ENCODE measurements at places on chromosomes 5 and 9.

- DNase-seq, result no peak
Measured at GRCh38 chr9:115513148-115513547, 395.2 kb upstream of the TNC start.

DNA sequence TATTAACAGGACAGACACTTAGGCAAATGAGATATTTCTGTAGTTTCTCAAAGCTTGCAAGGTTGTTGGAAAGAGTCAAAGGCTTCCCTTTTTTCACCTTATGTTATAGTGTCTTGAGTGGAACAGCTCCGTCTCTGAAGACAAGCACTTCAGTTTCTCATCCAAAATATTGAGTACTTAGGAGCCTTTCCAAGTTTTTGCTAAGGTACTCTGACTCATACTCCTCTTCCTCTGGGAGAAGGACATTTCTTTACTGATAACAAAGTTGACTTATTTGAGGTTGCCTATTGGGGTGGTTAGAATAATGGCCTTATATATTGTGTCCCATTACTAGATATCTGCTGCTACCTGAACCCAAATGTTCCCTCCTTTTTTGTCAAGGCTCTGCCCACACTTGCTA, 869.6 kb downstream of the MAT2B start:
- no peak for DNase-seq

DNA sequence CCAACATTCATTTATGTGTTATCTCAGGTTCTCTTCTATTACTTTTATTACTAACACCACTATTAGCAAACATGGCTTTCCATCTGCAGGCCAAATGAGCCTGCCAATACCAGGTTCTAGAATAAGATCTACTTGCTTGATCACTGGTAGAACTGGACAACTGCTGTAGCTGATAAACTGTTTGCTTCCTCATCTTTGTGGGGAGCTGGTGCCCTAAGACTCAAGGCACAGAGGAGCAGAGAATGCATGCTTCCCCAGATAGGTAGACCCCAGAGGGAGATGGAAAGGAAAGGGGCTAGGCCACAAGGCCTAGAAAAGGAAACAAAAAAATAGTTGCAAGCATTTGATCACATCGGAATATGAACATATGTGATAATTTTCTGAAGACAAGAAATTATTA, 30.7 kb upstream of the AUH start:
- DNase-seq, result no peak

DNA sequence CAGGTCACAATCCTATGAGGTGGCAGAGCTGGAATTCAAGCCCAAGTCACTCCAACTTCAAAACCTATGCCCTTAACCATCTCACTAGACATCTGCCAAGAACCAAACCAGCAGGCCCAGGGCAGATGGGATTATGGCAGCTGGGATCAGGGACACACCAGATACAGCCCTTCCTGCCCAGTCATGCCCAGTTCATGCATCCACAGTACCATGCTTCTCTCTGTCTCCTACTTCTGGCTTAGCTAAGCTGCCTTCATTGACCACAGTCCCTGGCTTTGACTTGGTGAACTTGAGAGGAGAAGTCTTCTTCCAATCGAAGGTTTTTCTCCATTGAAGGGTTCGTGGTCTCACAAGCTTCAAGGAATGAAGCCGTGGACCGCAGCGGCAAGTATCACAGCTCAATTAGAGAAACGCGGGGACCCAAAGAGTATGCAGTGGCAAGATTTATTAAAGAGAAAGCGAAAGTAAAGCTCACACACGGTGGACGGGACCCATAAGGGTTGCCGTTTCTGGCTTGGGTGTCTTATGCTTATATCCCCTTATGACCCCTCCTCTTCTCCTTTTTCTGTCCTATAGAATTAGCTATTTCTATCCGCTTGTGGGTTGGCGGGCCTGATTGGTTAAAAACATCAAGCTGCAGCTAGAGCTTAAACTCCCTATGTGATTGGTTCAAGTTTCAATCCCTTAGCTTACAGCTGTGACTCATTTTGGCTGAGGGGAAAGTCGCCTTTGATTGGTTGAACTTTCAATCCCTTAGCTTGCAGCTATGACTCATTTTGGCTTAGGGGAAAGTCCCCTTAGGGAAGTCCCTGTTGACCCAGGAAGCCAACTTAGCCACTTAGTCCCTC, 101.2 kb downstream of the TRIM36 start:
- DNase-seq, result peak; percentile 50

DNA sequence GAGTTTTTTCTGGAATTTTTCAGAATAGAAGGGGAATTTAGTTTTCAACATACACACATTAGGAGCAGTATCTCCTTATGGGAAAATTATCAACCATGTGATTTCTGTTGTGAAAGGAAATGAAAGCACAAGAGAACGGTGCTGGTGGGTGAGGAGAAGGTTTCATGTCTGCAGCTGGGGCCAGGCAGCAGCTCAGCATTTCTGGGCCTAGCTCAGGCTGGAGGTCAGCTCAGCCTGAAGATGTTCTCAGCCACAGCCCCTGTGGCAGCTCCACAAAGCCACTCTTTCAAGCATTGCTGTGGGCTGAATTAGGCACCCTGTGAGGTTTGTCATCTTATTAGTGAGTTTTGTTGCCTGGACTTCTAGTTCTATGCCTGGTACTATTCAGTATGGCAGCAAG, 90.3 kb downstream of the DIRAS2 start:
- DNase-seq, result no peak

DNA sequence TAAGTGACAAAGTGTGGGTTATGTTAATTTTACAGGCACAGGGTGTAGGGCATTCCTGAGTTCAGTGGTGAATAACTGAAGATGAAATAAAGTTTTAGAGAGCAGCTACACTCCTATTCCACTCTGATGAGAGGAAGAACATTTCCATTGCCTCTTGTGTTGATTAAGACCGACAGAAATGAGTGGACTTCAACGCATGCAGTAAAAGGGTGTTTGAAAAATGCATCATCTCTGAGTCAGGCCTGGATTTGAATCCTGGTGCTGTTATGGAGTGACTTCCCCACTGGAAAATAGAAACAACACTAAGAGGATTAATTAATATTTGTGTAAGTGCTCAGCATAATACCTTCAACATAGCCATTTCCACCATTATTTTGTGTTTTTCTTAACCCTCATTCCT, 86.3 kb downstream of the PRR16 start:
- no peak for DNase-seq

- no peak for DNase-seq
Measured at GRCh38 chr5:120252839-120253238, 211.3 kb upstream of the PRR16 start.
